Stomach (tissue), 19 donors: ENCODE measurements at places on chromosomes 3 and 15. TPM values are rescaled to one million over a fixed set of nuclear protein-coding genes. Genes with fewer than 3 reads are reported as not detected.

Gene LRRC34
- total RNA-seq: not detected

Gene HRG
- total RNA-seq: not detected

Gene FHIT
- 10.5 TPM for total RNA-seq

Gene SPTBN5
- 0.87 TPM for total RNA-seq

Gene SERPINI1
- 5.9 TPM for total RNA-seq

Gene PLA2G4D
- not detected for total RNA-seq

DNA sequence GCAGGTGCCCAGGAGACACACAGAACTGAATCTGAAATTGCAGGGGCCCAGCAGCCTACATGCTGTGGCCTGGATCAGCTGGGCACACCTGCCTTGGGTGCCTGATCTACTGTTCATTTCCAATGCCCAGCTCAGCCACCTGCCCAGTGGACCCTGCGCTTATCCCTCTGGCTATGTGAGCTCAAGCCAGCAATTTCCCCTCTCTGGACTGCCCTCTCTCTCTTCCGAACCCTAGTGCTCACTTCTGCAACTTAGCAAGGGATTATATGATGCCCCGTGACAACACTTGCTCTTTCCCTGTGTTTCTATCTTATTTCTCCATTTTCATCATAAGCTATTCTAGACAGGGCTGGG, 276.0 kb downstream of the UACA start:
- H3K27ac ChIP-seq: peak overlapping the region; percentile 55
- no peak overlapping the region for H3K4me3 ChIP-seq
- DNase-seq: no peak
- H3K27me3 ChIP-seq: no peaks in the 10 kb centered on the region

- no peak for DNase-seq
- no peak overlapping the region for H3K4me3 ChIP-seq
- no peaks in the 10 kb centered on the region for H3K27me3 ChIP-seq
- H3K27ac ChIP-seq: no peak overlapping the region
- H3K36me3 ChIP-seq: peaks cover 29% of the 10 kb centered on the region
- peaks cover 12% of the 10 kb centered on the region for H3K4me1 ChIP-seq
Observed at GRCh38 chr15:50431204-50431603, 7.0 kb downstream of the USP8 start.

- peaks cover 44% of the 10 kb centered on the region for H3K4me1 ChIP-seq
- H3K27me3 ChIP-seq: no peaks in the 10 kb centered on the region
- H3K4me3 ChIP-seq: no peak overlapping the region
Observed at GRCh38 chr3:113247675-113248458, 36.5 kb downstream of the BOC start.

DNA sequence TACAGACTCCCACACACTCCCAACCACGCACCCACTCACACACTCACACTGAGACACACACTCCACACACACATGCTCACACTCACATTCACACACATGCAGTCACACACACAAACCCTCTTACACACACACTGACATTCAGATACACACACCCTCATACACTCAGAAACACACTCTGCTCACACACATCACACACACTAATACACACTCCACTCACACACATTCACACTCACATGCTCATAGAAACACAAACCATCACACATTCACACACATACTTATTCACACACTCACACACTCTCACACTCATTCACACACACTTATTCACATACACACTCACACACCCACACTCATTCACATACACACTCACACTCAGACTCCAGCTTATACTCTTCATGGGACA, 509.3 kb downstream of the OCA2 start:
- H3K27ac ChIP-seq: no peak overlapping the region
- no peak for DNase-seq
- H3K36me3 ChIP-seq: no peaks in the 10 kb centered on the region
- no peaks in the 10 kb centered on the region for H3K4me1 ChIP-seq

- DNase-seq: no peak
- no peaks in the 10 kb centered on the region for H3K27me3 ChIP-seq
- H3K36me3 ChIP-seq: no peaks in the 10 kb centered on the region
- H3K4me3 ChIP-seq: no peak overlapping the region
- H3K4me1 ChIP-seq: no peaks in the 10 kb centered on the region
- no peak overlapping the region for H3K27ac ChIP-seq
Observed at GRCh38 chr15:39640665-39641064, 59.8 kb downstream of the THBS1 start.

DNA sequence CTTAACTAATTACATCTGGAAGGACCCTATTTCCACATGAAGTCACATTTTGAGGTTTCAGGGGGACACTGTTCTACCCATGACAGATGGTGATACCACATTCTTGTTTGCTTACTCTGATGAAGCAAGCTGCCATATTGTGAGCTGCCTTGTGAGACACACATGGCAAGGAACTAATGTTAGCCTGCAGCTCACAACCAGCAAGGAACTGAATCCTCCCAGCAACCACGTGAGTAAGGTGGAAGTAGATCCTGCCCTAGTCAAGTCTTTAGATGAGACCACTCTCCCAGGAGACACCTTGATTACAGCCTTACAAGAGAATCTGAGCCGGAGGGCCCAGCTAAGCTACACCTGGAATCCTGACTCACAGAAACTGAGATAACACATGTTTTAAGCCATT, 160.1 kb downstream of the PDE8A start:
- no peak for DNase-seq
- peaks cover 36% of the 10 kb centered on the region for H3K36me3 ChIP-seq
- no peaks in the 10 kb centered on the region for H3K27me3 ChIP-seq
- H3K4me1 ChIP-seq: peaks cover 13% of the 10 kb centered on the region

- no peaks in the 10 kb centered on the region for H3K27me3 ChIP-seq
- H3K4me1 ChIP-seq: peaks cover 1% of the 10 kb centered on the region
- DNase-seq: no peak
- peaks cover 61% of the 10 kb centered on the region for H3K36me3 ChIP-seq
Observed at GRCh38 chr3:63986831-63987230, 36.5 kb downstream of the PSMD6 start.

DNA sequence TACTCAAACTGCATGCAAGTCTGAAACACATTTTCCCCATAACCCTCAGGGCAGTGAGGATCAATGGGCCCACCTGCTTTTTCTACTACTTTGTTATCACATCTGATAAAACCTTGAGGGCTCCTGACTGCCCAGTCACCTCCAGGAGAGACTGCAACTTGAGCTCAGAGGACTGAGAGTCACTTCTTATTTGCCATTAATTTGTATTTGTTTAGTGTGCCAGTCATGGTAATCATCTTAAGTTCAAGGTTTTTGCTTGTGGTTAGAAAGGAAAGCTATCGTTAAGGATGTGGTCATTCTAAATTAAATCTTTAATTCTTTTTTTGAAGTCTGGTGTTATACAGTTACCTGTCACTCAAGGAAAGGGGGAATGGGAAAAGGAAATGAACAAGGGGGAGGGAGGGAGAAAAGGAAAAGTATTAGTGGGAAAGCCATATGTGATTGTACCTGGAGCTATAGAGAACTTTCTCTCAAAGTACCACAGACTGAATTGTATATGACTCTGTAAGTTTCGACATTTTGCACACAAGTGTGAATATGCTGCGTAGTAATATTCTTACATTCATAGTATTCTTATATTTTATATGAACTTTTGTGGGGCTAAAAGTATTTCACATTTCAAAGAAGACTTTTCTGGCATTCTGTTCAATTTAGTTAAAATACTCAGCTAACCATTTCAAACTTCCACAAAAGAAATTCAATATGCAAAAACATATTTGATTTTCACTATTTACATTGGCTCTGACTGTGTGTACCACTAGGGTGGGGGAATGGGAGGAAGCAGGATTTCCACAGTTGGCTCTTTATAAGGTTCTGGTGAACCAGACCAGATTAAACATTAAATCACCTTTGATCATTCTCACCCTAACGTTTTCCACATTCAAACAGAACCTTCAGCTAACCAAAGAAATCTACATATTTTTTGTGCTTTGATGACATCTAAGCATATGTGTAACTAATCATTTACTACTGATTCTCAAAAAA, 166.5 kb upstream of the ATP11B start:
- H3K4me3 ChIP-seq: no peak overlapping the region
- peaks cover 10% of the 10 kb centered on the region for H3K4me1 ChIP-seq
- H3K27me3 ChIP-seq: no peaks in the 10 kb centered on the region
- no peaks in the 10 kb centered on the region for H3K36me3 ChIP-seq
- peak overlapping the region; percentile 42 for H3K27ac ChIP-seq

- no peaks in the 10 kb centered on the region for H3K27me3 ChIP-seq
- H3K4me1 ChIP-seq: peaks cover 32% of the 10 kb centered on the region
- DNase-seq: peak; percentile 81
- H3K4me3 ChIP-seq: no peak overlapping the region
- H3K36me3 ChIP-seq: no peaks in the 10 kb centered on the region
Observed at GRCh38 chr15:35306361-35306981, 221.4 kb upstream of the NANOGP8 start.

DNA sequence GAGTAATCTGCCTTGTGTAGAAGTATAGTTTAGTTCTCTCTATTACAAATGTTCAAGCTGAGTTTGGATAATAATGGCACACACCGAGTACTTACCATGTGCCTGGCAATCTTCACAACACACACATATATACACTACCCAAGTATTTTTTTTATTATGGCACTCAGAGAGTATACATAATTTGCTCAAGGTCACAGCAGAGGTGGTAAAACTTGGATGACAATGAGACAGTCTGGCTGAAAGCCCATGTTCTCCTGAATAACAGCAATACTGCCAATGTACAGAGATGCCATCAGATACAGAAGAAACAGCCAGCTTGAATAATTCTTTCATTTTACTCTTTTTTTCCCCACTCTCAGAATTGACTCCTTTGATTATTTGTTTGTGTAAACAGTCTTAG, 460.0 kb downstream of the CNTN6 start:
- H3K4me1 ChIP-seq: no peaks in the 10 kb centered on the region
- no peak overlapping the region for H3K27ac ChIP-seq
- no peaks in the 10 kb centered on the region for H3K27me3 ChIP-seq
- no peaks in the 10 kb centered on the region for H3K36me3 ChIP-seq
- DNase-seq: no peak
- no peak overlapping the region for H3K4me3 ChIP-seq

- H3K27ac ChIP-seq: no peak overlapping the region
- H3K36me3 ChIP-seq: no peaks in the 10 kb centered on the region
- no peak for DNase-seq
- no peak overlapping the region for H3K4me3 ChIP-seq
Observed at GRCh38 chr3:61938878-61939549, 377.6 kb downstream of the PTPRG start.

- H3K27me3 ChIP-seq: no peaks in the 10 kb centered on the region
- no peaks in the 10 kb centered on the region for H3K36me3 ChIP-seq
- DNase-seq: no peak
- H3K4me1 ChIP-seq: peaks cover 22% of the 10 kb centered on the region
Observed at GRCh38 chr3:169455472-169455871, 208.0 kb downstream of the MECOM start.

GRCh38 chr15:42191610-42192346, 16.3 kb downstream of the VPS39 start:
- DNase-seq: no peak
- H3K36me3 ChIP-seq: peaks cover 76% of the 10 kb centered on the region
- H3K4me1 ChIP-seq: no peaks in the 10 kb centered on the region
- H3K27ac ChIP-seq: no peak overlapping the region
- no peaks in the 10 kb centered on the region for H3K27me3 ChIP-seq
- no peak overlapping the region for H3K4me3 ChIP-seq

DNA sequence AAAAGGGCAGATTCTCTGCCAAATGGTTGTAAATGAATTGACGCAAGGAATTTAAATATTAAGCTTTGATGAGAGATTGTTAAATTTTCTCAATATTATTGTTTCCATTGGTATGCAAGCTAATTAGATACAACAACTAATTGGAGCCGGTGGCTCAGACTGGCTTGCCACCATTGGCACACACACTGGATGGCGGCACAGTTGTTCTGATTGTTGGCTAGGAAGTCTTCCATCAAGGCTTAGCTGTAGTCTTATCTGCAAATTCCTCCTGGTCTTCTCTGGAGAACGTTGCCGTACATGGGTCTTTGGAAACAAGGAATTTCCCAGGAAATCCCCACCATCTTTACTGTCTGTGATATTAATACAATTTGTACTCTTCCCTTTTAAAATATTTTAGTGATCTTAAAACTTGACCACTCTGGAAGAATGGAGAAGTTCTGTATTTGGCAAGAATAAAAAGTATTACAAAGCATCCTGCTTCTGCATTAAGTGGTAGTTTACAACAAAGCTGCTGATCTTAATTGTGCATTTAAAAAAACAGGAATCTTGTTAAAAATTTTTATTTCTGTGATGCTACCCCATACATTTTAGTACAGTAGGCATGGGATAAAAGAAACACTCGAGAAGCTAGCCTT, 126.5 kb downstream of the UBE2E2 start:
- H3K4me3 ChIP-seq: no peak overlapping the region
- H3K36me3 ChIP-seq: no peaks in the 10 kb centered on the region
- no peak overlapping the region for H3K27ac ChIP-seq
- peaks cover 21% of the 10 kb centered on the region for H3K4me1 ChIP-seq
- H3K27me3 ChIP-seq: no peaks in the 10 kb centered on the region

DNA sequence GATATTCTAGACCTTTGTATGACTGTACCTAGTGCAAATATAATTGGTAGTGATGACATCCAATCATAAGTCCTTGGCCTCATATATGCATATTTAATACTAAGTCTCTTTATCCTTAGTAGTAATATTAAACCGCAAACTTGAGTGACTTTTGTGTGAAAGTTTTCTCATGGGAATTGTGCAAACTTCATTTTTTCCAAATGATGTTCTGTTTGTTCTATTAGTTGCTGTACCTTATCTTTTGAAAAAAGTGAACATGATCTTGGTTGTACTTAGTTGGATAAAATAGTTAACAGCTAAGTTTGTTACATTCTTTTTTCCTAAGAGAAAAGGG, 43.2 kb downstream of the TMEM45A start:
- H3K4me3 ChIP-seq: no peak overlapping the region
- H3K36me3 ChIP-seq: no peaks in the 10 kb centered on the region
- no peaks in the 10 kb centered on the region for H3K4me1 ChIP-seq
- DNase-seq: no peak

GRCh38 chr3:19644405-19644804, 289.6 kb downstream of the EFHB start:
- H3K4me3 ChIP-seq: no peak overlapping the region
- no peak for DNase-seq
- no peak overlapping the region for H3K27ac ChIP-seq
- H3K27me3 ChIP-seq: no peaks in the 10 kb centered on the region
- H3K4me1 ChIP-seq: no peaks in the 10 kb centered on the region

- no peaks in the 10 kb centered on the region for H3K27me3 ChIP-seq
- no peak overlapping the region for H3K4me3 ChIP-seq
- no peaks in the 10 kb centered on the region for H3K36me3 ChIP-seq
- no peaks in the 10 kb centered on the region for H3K4me1 ChIP-seq
- no peak for DNase-seq
- no peak overlapping the region for H3K27ac ChIP-seq
Observed at GRCh38 chr3:86740751-86741150, 250.2 kb downstream of the VGLL3 start.

DNA sequence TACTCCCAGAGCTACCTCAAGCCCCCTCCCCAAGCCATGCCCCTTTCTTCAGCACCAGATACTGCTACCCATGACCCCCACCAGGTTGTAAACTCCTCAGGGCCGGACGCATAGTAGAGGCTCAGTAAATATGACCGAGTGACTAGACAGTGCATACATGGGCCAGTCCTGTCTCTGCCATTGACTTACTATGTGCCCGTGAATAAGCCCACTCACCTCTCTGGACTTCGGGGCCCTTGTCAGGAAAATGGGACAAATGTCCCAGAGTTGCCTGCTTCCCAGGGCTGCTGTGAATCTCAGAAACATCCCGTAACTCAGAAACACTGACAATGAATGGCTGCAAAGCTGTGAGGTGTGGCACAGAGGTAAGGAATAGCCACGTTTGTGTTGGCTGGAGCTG, 48.2 kb upstream of the FGD5 start:
- H3K27me3 ChIP-seq: no peaks in the 10 kb centered on the region
- no peaks in the 10 kb centered on the region for H3K4me1 ChIP-seq

- peak; percentile 75 for DNase-seq
- no peak overlapping the region for H3K27ac ChIP-seq
- no peaks in the 10 kb centered on the region for H3K27me3 ChIP-seq
- no peaks in the 10 kb centered on the region for H3K36me3 ChIP-seq
Observed at GRCh38 chr3:128322030-128323022, 144.4 kb downstream of the DNAJB8 start.
